Osteoblast (primary cell): ENCODE measurements at places on chromosomes 3 and 15. TPM values are rescaled to one million over a fixed set of nuclear protein-coding genes. Genes with fewer than 3 reads are reported as not detected.

GRCh38 chr3:137866933-137867332, 102.8 kb downstream of the SOX14 start:
- DNase-seq = no peak
- H3K4me3 ChIP-seq = no peak overlapping the region
- no peaks in the 10 kb centered on the region for H3K4me1 ChIP-seq

The PLS1 gene
- total RNA-seq = 0.88 and 1.1 TPM in 2 replicates

GRCh38 chr15:81916451-81916850, 129.4 kb downstream of the MEX3B start:
- H3K27me3 ChIP-seq = no peaks in the 10 kb centered on the region
- H3K36me3 ChIP-seq = no peaks in the 10 kb centered on the region
- H3K27ac ChIP-seq = no peak overlapping the region
- no peak overlapping the region for H3K4me3 ChIP-seq

GRCh38 chr3:24624938-24625681, 130.5 kb upstream of the THRB start:
- H3K36me3 ChIP-seq = no peaks in the 10 kb centered on the region
- H3K4me3 ChIP-seq = no peak overlapping the region
- no peak overlapping the region for H3K27ac ChIP-seq
- no peaks in the 10 kb centered on the region for H3K27me3 ChIP-seq

DNA sequence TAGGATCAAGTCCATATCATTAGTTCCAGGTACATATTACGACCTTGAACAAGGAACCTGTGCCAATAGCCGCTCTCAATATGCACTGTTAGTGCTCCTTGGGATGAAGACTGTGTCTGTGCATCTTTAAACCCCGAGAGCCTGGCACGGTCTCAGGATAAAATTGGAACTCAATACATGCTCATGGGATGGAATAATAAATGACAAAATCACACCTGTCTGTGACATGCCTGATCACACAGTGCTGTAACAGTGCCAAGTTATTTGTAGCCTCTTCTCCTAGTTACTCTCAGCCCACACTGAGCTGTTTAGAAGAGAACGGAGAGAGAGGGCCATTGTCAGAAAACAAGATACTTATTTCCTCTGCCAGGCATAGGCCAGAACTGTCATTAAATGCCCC, 82.2 kb downstream of the SSR3 start:
- no peaks in the 10 kb centered on the region for H3K36me3 ChIP-seq
- no peak overlapping the region for H3K4me3 ChIP-seq
- H3K4me1 ChIP-seq = peaks cover 7% of the 10 kb centered on the region
- H3K27ac ChIP-seq = no peak overlapping the region
- DNase-seq = no peak
- no peaks in the 10 kb centered on the region for H3K27me3 ChIP-seq

- H3K36me3 ChIP-seq = no peaks in the 10 kb centered on the region
- no peak overlapping the region for H3K27ac ChIP-seq
- DNase-seq = no peak
- H3K4me3 ChIP-seq = no peak overlapping the region
Observed at GRCh38 chr15:39432912-39433348, 147.9 kb upstream of the THBS1 start.

DNA sequence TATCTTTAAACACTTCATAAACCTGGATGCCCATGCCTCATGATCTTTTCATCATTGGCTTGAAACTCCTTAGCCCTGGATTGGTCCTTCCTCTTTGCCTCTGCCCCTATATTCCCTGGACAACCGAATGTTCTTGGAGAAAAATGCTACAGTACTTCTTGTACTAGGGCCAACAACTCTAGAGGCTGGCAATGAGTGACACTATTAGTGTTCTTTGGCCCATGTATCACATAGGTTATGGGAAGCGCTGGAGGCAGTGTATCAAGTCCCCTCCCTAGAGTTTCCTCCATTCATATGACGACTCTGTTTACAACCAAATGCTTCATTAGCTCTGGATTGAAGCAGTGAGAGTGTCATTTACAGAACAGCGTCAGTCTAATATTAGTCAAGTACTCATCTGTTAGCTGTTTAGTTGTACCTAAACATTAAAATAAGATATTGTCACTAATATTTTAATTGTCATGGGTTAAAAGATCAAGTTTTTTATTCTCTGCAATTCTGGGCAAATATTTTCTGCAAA, 66.4 kb upstream of the MYO5C start:
- no peak for DNase-seq
- no peak overlapping the region for H3K4me3 ChIP-seq
- no peaks in the 10 kb centered on the region for H3K27me3 ChIP-seq
- H3K36me3 ChIP-seq = peaks cover 5% of the 10 kb centered on the region

The TICRR gene
- total RNA-seq = 0.72 and 0.88 TPM in 2 replicates

DNA sequence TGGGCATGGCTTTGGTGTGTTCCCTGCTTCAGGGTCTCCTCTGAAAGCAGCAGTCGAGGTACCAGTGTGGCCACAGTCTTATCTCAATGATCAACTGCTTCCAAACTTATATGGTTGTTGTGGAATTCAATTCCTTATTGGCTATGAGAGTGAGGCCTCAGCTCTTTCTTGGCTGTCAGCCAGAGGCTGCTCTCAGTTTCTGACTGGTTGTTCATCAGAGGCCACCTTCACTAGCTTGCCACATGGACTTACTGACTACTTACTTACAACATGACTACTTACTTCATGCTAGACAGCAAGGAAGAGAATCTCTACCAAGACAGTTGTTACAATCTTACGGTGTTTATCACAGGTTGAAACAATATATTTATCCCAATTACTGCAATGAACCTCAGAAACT, 789.2 kb downstream of the DIPK2A start:
- H3K4me3 ChIP-seq = no peak overlapping the region
- no peak for DNase-seq
- no peaks in the 10 kb centered on the region for H3K4me1 ChIP-seq
- no peaks in the 10 kb centered on the region for H3K27me3 ChIP-seq

The RABL3 gene
- total RNA-seq = 13.3 and 15.2 TPM in 2 replicates

The TM4SF1 gene
- 209 and 210 TPM in 2 replicates for total RNA-seq

- H3K4me1 ChIP-seq = peaks cover 3% of the 10 kb centered on the region
- no peaks in the 10 kb centered on the region for H3K36me3 ChIP-seq
- no peaks in the 10 kb centered on the region for H3K27me3 ChIP-seq
- no peak overlapping the region for H3K27ac ChIP-seq
- DNase-seq = peak; percentile 88
Observed at GRCh38 chr15:31977812-31978661, 52.3 kb upstream of the CHRNA7 start.

The SLC51A gene
- not detected in 2 replicates for total RNA-seq

DNA sequence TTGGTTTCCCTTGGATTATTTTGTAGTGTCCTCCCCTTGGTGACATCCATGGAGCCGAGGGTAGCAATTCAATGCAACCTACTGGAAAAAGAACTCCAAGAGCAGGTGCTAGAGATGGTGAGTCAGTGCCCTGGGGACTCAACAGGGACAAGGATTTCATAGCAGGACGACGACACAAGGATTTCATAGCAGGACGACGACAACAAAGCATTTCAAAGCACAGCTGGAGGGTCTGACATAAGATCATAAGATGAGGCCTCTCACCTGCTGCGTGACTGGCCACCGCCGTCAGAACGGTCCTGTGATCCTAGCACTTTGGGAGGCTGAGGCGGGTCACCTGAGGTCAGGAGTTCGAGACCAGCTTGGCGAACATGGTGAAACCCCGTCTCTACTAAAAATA, 22.5 kb downstream of the NRROS start:
- peak; percentile 8 for DNase-seq
- H3K27me3 ChIP-seq = peaks cover 4% of the 10 kb centered on the region
- H3K36me3 ChIP-seq = no peaks in the 10 kb centered on the region
